Pancreas (tissue), 10 donors: ENCODE measurements at places on chromosomes 16 and 17. TPM values are rescaled to one million over a fixed set of nuclear protein-coding genes. Genes with fewer than 3 reads are reported as not detected.

DNA sequence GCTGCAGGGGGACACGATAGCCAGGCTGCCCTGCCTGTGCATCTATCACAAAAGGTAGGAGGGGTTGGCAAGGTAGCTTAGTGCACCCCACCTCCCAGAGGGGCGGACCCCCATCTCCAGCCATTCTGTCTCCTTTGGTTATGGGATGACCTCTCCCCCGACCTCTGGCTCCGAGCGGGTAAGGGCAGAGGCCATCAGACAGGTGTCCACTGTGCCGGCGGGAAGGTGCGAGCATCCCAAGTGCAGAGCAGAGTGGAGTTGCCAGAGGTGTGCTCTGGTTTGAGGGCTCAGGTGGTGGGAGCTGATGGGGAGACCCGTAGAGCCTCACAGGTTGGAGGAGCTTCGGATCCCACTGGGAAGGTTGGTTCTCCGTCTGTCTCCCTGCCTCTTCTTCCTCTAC is 11.7 kb downstream of the LDHD start:
- H3K4me3 ChIP-seq, result no peak overlapping the region
- H3K27ac ChIP-seq, result peak overlapping the region; percentile 37
- DNase-seq, result no peak
- H3K36me3 ChIP-seq, result no peaks in the 10 kb centered on the region

GRCh38 chr17:37079735-37080134 is 131.0 kb downstream of the AATF start:
- no peak overlapping the region for H3K4me3 ChIP-seq
- H3K27me3 ChIP-seq, result no peaks in the 10 kb centered on the region
- H3K27ac ChIP-seq, result no peak overlapping the region
- DNase-seq, result no peak

DNA sequence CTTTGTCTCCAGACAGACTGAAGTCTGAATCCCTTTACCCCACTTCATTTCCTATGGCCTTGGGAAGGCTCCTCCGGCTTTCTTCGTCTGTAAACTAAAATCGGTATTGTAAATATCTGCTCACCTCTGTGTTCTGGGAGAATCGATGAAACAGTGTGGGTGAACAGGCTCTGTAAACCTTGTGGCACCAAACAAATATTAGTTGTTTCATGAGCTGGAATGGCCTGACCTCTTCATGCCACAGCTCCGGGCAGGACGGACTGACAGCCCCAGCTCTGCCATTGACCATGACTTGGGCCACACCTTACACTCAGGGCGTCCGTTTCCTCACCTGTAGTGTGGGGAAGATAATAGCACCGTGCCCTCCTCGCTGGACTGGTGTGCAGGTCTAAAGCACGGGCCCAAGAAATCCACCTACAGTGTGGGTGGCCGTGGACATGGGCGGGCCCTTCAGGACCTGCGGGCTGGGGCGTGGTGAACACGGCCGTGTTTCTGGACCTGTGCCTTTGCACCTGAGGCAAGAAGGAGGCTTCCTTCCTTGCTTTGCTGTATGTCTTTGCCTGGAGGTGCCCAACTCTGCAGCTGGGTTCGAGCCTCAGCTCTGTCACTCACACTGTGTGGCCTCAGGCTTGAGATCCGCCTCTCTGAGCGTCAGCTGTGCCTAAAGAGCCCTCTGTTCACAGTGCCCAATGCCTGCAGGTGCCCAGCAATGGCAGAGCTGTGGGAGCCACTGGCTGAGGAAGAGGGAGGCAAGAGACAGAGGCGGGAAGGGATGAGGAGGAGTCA is 6.1 kb upstream of the OSGIN1 start:
- H3K4me1 ChIP-seq, result peaks cover 8% of the 10 kb centered on the region
- H3K27ac ChIP-seq, result no peak overlapping the region
- no peaks in the 10 kb centered on the region for H3K36me3 ChIP-seq

GRCh38 chr16:73231379-73231778 is 183.5 kb upstream of the ZFHX3 start:
- H3K4me1 ChIP-seq, result no peaks in the 10 kb centered on the region
- H3K27me3 ChIP-seq, result no peaks in the 10 kb centered on the region
- H3K4me3 ChIP-seq, result no peak overlapping the region
- no peaks in the 10 kb centered on the region for H3K36me3 ChIP-seq

GRCh38 chr17:4551141-4551540 is 4.0 kb downstream of the MYBBP1A start:
- no peak overlapping the region for H3K4me3 ChIP-seq
- H3K27ac ChIP-seq, result no peak overlapping the region
- DNase-seq, result no peak
- H3K36me3 ChIP-seq, result peaks cover 60% of the 10 kb centered on the region
- H3K4me1 ChIP-seq, result peaks cover 6% of the 10 kb centered on the region
- no peaks in the 10 kb centered on the region for H3K27me3 ChIP-seq

GRCh38 chr17:80387071-80387470 is 27.9 kb upstream of the ENDOV start:
- no peak overlapping the region for H3K27ac ChIP-seq
- no peak for DNase-seq
- no peak overlapping the region for H3K4me3 ChIP-seq
- H3K36me3 ChIP-seq, result no peaks in the 10 kb centered on the region

Gene PRR11
- 0.95 TPM for total RNA-seq

Gene WDR90
- 15.9 TPM for total RNA-seq

Gene TRPV3
- total RNA-seq, result 0.28 TPM
